Cardiac muscle cell (in vitro differentiated cells and primary cell): ENCODE measurements at places on chromosomes 5 and 9. TPM values are rescaled to one million over a fixed set of nuclear protein-coding genes. Genes with fewer than 3 reads are reported as not detected.

PGM5 gene
- 75.3 and 121 TPM in 2 replicates for total RNA-seq

OSMR gene
- total RNA-seq = 0.04 TPM in 1 of 2 replicates, not detected in the other

CATSPER3 gene
- total RNA-seq = 0.07 TPM in 1 of 2 replicates, not detected in the other

SPARC gene
- 130 and 216 TPM in 2 replicates for total RNA-seq

C9orf50 gene
- total RNA-seq = 1.8 and 2.5 TPM in 2 replicates

ANKRD31 gene
- total RNA-seq = under 0.01 and 0.21 TPM in 2 replicates

HAVCR1 gene
- not detected in 2 replicates for total RNA-seq

SLC25A2 gene
- total RNA-seq = 0.42 TPM in 1 of 2 replicates, not detected in the other

- no peak overlapping the region for H3K27ac ChIP-seq
- DNase-seq = no peak
- no peaks in the 10 kb centered on the region for H3K36me3 ChIP-seq
- no peaks in the 10 kb centered on the region for H3K27me3 ChIP-seq
- H3K4me3 ChIP-seq = no peak overlapping the region
Measured at GRCh38 chr5:3862906-3863305, 267.3 kb downstream of the IRX1 start.

DNA sequence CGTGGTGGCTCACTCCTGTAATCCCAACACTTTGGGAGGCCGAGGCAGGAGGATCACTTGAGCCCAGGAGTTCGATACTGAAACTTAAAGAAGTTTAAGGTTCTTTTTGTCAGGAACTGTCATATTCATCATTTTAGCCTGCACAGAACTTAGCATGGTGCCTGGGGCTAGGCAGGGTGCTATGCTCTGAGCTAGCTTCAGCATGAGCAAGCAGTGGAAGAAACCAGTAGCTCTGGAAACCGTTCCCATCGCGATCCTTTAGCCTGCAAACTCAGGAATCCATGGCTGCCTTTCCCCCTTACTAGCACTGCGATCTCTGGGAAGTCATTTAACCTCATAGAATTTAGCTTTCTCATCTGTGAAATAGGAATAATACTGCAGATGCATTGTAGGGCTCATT is 80.4 kb downstream of the PTCH1 start:
- H3K4me1 ChIP-seq = peaks cover 3% of the 10 kb centered on the region
- DNase-seq = no peak

DNA sequence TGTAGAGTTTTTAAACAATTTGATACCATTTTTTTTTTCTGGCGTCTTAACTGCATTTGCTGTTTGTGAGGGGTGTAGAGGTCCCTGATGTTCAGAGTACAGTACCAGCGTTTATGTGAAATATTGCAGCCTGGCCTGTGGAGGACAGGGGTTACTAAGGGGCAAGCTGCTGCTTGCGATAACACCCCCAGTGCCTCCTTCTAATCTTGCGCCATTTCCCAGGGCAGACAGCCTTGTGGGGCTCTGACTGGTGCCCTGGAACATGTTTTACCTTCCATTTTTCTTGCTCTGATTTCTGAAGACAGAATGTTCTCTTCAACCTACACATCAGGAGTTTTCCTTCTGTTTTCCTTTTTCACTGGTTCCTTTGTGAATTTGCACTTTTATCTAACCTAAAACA is 142.9 kb downstream of the DOCK8 start:
- no peaks in the 10 kb centered on the region for H3K36me3 ChIP-seq
- H3K4me3 ChIP-seq = no peak overlapping the region
- no peak overlapping the region for H3K27ac ChIP-seq
- DNase-seq = no peak
- H3K27me3 ChIP-seq = no peaks in the 10 kb centered on the region

GRCh38 chr9:6739218-6739617 is 18.6 kb upstream of the KDM4C start:
- no peak overlapping the region for H3K27ac ChIP-seq
- no peak for DNase-seq
- H3K4me1 ChIP-seq = no peaks in the 10 kb centered on the region
- no peak overlapping the region for H3K4me3 ChIP-seq
- no peaks in the 10 kb centered on the region for H3K36me3 ChIP-seq

DNA sequence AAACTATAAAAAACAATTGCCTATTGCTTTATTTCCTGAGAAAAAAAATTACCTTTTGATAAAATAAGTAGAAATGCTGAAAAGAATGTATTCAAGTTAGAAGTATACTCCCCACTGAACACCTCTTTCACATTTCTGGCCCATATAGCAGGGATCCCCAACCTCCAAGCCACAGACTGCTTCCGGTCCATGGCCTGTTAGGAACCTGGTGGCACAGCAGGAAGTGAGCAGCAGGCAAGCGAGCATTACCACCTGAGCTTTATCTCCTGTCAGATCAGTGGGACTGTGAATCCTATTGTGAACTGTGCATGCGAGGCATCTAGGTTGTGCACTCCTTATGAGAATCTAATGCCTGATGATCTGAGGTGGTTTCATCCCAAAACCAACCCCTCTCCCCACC is 563.9 kb downstream of the RAB3C start:
- no peak for DNase-seq
- no peak overlapping the region for H3K27ac ChIP-seq
- no peaks in the 10 kb centered on the region for H3K27me3 ChIP-seq

GRCh38 chr5:58459146-58460001 is 512 bp downstream of the PLK2 start:
- peak; percentile 56 for DNase-seq
- H3K4me3 ChIP-seq = peak overlapping the region; percentile 79
- H3K4me1 ChIP-seq = no peaks in the 10 kb centered on the region
- H3K27me3 ChIP-seq = no peaks in the 10 kb centered on the region
- peak overlapping the region; percentile 49 for H3K27ac ChIP-seq

- DNase-seq = no peak
- no peaks in the 10 kb centered on the region for H3K36me3 ChIP-seq
- H3K27me3 ChIP-seq = no peaks in the 10 kb centered on the region
- no peaks in the 10 kb centered on the region for H3K4me1 ChIP-seq
- no peak overlapping the region for H3K4me3 ChIP-seq
Measured at GRCh38 chr5:173538654-173539053, 77.8 kb downstream of the BOD1 start.
